Inflammatory macrophage (primary cell): ENCODE measurements at places on chromosomes 2 and 18.

- no peak for DNase-seq
Observed at GRCh38 chr2:100036793-100037192, 105.6 kb downstream of the AFF3 start.

GRCh38 chr2:16168506-16169264 lies 228.3 kb downstream of the MYCN start:
- DNase-seq: no peak

GRCh38 chr18:55968550-55968949 lies 380.6 kb upstream of the TCF4 start:
- no peak for DNase-seq

- DNase-seq: no peak
Observed at GRCh38 chr2:4073026-4073569, 369.7 kb downstream of the DCDC2C start.

- no peak for DNase-seq
Observed at GRCh38 chr18:73691118-73691517, 456.5 kb downstream of the FBXO15 start.

DNA sequence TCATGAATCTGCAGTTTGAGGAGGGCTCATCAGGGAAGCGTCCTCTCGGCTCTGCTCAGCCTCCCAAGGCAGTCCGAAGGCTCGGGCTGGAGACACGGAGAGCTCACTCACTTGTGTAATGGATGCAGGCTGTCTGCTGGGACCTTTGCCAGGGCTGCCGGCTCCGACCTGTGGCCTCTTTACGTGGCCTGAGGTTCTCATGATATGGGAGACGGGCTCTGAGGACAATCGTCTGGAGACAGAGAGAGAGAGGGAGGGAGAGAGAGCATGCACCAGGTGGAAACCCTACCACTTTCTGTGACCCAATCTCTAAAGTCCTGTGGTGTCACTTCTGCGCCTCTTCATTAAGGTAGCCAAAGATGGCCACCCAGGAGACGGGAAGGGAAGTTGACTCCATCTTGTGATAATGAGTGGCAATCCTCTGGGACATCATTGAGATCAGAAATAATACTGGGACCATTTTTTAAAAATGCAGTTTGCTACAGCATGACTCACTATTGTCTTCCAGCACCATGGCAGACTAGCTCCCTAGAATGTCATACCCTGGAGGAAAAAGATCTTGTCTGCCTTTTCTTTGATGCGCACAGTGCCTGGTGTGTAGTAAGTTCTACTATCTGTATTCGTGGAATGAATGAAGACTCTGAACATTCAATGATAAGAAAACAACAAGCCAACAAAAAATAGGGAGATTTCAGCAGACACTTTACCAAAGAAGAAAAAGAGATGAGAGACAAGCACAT lies 60.2 kb downstream of the CD8B2 start:
- DNase-seq: no peak
